H9 (cell line): ENCODE measurements at places on chromosomes 5 and 9. TPM values are rescaled to one million over a fixed set of nuclear protein-coding genes. Genes with fewer than 3 reads are reported as not detected.
A peak's percentile ranks its signal among the peaks of the same experiment; 100 is the strongest.

DNA sequence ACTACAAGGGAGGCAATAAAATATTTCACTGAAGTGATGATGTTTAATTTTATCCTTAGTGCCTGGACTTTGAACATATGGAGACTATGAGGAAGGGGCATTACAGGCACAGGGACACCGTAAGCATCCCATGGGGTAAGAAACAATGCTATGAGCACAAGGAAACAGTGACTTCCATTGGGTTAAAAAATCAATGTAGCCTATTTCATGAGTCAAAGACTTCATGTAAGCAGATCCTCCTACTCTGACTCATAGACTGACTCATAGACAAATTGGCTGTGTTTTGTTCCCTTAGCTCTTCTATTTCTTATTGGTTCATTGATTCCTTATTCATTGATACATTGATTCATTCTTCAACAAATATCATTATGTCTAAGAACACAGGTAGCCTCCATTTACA lies 351.0 kb downstream of the PRELID2 start:
- no peak for DNase-seq

GRCh38 chr9:69199769-69200470 lies 25.8 kb downstream of the TJP2 start:
- no peak for DNase-seq

DNA sequence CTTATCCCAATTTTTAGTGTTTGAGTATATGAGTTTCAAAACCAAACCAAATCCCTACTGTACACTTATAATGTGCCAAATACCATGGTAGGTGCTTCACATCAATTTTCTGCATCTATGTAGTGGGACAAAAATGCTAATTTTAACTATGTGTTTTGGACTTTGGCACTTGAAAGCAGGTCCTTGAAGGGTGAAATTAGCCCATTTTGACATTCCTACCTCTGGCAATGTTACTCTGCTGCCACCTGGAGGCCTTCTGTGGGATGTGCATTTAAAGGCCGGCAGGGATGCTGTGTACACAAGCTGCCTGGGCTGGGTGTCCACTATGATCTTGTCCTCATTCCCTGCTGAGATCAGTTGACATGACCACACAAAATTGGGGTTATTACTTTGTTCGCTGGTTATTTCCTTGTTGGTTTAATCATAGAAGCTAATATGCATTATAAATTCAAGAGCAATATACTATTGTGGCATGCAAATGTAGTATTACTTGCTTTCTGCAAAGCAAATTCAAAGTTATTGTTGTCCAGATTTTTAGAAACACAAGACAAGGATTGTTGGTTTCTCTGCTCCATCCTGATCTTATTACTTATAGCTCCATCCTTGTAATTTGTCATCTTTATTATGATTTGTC lies 166.8 kb downstream of the ARHGEF28 start:
- peak; percentile 72 for DNase-seq

FOXD4L6 gene
- 0.13 TPM in 1 of 2 replicates, not detected in the other for total RNA-seq

C5orf46 gene
- not detected in 2 replicates for total RNA-seq
